ENCODE measurements at places on chromosomes 2 and 18. TPM values are rescaled to one million over a fixed set of nuclear protein-coding genes. Genes with fewer than 3 reads are reported as not detected.

The SERPINB11 gene
- not detected for total RNA-seq

The LRP2 gene
- total RNA-seq = 0.09 TPM

The PPP1CB gene
- total RNA-seq = 246 TPM

The C2orf80 gene
- not detected for total RNA-seq

The IL36B gene
- not detected for total RNA-seq

The POTEI gene
- total RNA-seq = not detected

The GPAT2 gene
- 20.4 TPM for total RNA-seq

The THSD7B gene
- total RNA-seq = not detected

The TEKT4 gene
- 0.49 TPM for total RNA-seq

The RPL31 gene
- 1,154 TPM for total RNA-seq

The GRB14 gene
- total RNA-seq = not detected

The PARD6G gene
- 0.40 TPM for total RNA-seq

The WIPF1 gene
- 280 TPM for total RNA-seq

The IKZF2 gene
- 1.9 TPM for total RNA-seq

The FEZ2 gene
- total RNA-seq = 13.5 TPM

The NOSTRIN gene
- not detected for total RNA-seq

The GPATCH11 gene
- total RNA-seq = 15.7 TPM

The NIFK gene
- total RNA-seq = 177 TPM

Measured in activated CD4-positive, alpha-beta T cell treated with anti-CD3 and anti-CD28 coated beads, Interleukin-2, amount 10 ng/mL, durations not matched to agents 24 days and 14 days (primary cell).